ENCODE measurements at places on chromosomes 6 and 20.

DNA sequence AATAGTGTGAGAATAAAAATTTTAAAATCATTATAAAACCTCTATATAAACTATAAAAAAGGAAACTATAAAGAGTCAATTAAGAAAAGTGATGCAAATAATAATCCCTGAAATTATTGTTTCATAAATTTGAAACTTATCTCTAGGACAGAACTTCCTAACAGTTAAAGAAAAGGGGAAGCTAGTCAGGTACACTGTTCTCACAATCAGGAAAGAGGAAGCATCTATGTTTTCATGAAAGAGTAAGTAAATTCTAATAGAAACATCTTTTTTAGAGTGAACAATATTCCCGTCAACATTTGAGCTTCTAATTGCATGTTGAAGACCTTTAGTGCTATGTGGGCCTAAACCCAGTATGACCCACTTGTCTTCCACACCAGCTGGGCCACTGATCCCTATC, 1.2 kb upstream of the ADGRF1 start:
- DNase-seq, result no peak

GRCh38 chr6:118394106-118394505, 154.0 kb upstream of the PLN start:
- DNase-seq, result no peak

DNA sequence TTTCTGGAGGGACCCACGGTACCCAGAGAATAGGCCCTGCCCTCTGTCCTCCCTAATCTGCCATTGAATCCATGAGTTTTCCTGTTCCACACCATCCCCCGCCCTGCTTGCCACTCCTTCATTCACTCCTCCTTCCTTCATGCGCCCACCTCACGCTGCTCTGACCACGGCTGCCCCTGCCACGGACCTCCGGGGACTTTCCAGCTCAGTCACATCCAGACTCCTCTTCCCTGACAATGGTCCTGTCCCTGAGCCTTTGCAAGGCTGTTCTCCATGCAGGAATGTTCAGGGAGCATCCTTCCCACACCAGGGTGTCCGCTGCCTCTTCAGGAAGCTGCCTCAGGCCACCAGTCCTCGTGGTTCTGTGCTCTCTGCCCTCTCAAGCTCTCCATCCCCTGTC, 25.9 kb downstream of the GLP1R start:
- DNase-seq, result no peak

- DNase-seq, result no peak
These were observed 109.1 kb upstream of the PRSS16 start for GRCh38 chr6:27138406-27138805.

DNA sequence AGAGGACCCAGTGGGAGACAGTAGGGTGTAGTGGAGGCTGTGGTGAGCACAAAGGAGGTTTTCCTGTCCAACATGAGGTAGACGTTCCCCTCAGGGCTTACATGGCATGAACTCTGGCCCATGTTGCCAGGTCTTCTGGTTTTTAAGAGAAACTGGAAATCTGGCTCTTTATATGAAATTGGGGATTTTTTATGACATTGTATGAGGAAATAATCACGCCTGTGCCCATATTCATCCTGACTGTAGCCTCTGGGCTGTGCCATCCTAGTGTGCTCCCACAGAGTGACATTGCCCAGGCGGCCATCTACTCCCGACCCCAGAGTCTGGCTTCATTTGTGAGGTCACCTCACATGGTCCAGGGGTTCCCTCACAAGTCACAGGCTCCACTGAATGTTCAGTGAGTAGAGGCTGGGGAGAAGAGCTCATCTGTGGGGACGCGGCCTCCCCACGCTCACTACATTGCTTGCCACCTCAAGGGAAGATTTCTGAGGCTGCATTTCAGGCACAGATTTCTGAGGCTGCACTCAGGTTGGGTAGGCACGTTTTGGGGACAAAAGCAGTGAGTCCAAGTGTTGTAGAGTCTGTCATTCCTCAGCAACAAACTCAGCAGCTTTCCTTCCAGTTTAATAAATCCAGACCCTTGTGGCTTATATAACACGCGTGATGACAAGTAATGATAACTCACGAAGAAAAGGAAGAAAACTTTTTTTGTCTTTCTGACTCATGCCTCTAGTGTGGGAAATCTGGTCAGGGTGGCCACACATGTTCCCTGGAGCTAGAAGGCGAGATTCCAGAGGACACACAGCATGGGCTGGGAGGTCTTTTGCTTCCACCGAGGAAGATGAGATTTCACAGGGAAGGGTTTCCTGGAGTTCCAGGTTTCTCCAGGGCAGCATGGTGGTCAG, 41.7 kb downstream of the SLC24A3 start:
- DNase-seq, result no peak

- no peak for DNase-seq
These were observed 28.7 kb upstream of the EDN1 start for GRCh38 chr6:12261502-12261901.

DNA sequence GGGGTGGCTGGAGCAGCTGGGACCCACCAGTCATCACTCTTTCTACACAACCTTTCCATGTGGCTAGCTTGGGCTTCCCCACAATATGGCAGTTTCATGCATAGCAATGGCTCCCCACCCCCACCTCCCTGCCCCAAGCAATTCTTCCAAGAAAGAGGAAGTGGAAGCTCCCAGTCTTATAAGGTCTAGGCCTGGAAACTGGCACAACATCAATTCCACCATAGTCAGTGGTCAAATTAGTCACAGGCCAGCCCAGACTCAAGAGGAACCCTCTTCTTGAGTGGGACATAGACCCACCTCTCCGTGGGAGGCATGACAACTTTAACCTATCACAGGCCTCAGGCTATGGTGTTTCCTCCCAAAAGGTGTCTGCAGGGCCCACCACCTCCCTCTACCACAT, 17.7 kb downstream of the TGM6 start:
- no peak for DNase-seq

GRCh38 chr20:23679133-23680092, 9.4 kb downstream of the CST4 start:
- no peak for DNase-seq

DNA sequence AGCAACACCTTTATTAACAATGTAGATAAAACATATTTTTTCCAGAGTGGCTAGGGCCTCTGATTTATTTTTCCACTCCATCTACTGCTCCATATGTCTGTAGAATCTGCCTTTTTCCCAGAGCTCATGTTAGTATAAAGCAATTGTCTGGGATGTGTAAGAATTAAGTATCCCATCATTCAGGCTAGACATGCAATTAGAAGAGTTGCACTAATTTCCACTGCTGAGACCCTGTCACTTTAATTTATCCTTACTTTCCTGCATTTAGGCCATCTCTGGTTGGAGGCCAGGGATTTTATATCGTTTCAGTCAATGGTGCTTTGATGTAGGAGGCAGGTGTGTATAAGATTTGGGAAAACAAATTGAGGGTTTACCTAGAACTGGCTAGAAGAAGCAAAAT, 286.1 kb upstream of the POU3F2 start:
- DNase-seq, result no peak

DNA sequence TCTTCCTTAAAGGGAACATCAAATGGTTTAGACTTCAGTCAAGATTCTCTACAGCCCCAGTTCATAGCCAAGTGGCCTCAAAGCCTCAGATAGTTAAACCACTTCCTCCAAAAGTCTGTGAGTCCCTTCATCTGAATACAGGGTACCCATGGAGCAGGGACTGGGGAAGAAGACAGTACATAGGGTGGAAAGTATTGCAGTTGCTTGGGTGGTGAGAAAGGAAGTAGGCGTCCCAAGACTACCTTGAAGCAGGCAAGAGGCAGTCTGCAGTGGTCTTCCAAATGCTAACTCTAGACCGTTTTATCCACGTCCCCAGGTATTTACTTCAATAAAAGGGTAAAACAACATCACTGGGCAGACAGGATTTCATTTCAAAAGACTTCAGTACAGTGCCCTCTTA, 2.0 kb downstream of the FYN start:
- peak; percentile 58 for DNase-seq

- DNase-seq, result no peak
These were observed 7.1 kb downstream of the TFEB start for GRCh38 chr6:41728073-41728936.

GRCh38 chr6:111828809-111829208, 44.4 kb downstream of the FYN start:
- DNase-seq, result no peak

DNA sequence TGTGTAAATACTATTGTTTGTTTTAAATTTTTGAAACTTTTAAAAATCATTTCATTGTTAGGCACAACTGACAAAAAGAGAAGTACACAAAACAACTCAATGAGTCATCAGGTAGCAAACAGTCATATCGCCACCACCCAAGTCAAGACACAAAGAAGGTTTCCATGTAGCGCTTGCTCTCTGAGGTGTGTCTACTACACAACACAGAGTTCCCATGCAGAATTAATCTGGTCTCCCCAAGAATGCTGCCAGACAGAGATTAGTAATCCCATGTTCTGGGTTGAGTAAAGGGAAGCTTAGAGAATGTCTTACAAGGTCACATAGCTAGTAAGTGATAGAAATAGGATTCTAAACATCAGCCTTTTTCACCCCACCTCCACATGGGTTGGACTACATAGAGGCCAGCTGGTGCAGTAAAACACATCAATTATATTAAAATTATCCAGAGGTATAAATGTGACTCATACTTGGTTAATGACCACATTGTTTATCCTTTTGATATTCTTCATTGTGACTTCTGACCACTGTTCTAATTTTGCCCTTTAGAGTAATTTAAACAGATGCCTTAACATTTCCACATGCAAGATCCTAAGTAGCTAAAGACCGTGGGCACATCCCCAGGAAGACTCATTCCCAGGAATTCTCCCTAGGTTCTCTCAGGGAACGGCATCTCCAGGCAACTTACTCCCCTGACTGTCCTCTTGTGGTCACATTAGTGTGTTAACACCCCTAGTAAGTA, 413.5 kb downstream of the PRKN start:
- no peak for DNase-seq

- DNase-seq, result no peak
These were observed 14.2 kb downstream of the RBM38 start for GRCh38 chr20:57405236-57406016.

DNA sequence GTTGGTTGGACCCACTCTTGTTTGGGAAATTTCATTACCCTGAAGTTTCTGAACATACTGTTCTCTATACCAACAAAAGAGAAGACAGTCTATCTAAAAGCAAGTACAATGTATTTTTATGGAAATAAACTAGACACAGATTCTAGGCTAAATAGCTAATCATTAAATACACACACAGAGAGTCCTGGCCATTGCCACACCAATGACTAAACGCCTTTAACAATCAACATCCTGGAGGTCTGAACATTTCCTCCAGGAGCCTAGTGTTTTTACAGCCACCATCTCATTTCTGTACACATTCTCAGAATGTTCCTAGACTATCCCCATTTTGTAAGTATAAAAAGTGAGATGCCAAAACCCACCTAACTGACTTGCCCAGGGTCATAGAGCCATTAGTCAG, 141.6 kb upstream of the RREB1 start:
- DNase-seq, result no peak

DNA sequence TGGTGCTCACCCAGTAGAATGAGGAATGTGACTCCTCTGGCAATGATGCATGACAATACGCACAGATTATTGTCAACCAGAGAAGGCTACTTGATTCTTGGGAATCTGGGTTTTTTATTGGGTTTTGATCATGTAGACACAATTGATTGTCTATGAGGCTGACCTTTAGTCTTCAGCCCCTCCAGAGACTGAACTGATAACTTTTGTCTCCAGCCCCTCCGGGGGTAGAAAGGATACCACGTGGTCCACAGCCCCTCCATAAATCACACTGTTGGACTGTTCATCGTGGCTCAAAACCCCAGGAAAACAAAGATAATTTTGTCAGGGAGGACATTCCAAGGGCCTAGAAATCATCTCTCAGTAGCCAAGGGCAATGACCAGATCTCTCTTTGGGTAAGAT, 57.5 kb upstream of the ADGRF5 start:
- DNase-seq, result no peak

GRCh38 chr6:43717822-43718221, 30.2 kb upstream of the MRPS18A start:
- DNase-seq, result no peak
